ENCODE measurements at places on chromosomes 13 and 19.

DNA sequence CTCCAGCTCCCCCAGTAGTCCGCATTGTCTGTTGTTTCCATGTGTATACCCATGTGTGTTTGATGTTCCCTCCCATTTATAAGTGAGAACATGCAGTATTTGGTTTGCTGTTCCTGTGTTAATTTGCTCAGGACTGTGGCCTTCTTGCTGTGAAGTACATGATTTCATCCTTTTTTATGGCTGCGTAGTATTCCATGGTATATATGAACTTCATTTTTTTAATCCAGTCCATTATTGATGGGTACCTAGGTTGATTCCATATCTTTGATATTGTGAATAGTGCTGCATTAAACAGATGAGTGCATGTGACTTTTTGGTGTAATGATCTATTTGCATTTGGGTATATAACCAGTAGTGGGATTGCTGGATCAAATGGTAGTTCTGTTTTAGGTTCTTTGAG, 175.2 kb downstream of the PDS5B start:
- no peak for DNase-seq

- no peak for DNase-seq
Observed at GRCh38 chr13:76764429-76764828, 121.8 kb downstream of the KCTD12 start.

DNA sequence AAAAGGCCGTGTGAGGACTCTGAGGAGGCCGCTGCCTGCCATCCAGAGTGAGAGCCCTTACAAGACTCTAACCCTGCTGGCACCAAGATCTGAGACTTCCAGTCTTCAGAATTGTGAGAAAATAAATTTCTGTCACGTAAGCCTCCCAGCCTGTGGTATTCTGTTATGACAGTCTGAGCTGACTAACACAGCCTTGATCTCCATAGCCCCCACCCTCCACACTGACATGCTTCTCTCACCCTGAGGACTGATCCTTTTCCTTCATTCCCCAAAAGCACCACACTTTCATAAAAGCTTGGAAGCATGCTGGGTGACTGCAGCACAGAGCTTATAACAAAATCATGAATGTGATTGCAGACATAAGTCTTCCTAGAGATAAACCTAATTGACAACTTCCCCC, 1059.8 kb downstream of the UQCRFS1 start:
- no peak for DNase-seq

- DNase-seq = no peak
Observed at GRCh38 chr19:39401549-39402345, 4.9 kb upstream of the ZFP36 start.

DNA sequence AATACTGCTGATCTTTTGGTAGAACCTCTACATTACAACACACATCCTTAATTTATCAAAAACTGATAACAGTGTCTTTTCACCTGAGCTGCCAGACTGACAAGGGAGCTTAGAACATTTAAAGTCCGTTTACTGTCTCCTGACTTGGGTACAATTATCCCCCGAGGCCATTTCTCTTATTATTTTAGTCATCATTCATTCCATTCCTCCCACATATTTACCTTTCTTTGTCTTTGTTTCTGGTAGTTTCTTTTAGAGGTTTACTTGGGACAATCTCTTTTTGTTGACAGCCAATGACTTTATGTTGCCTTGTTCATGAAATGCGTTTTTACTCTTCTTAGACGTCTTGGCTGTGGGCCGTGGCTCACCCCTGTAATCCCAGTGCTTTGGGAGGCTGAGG, 186.9 kb downstream of the PCCA start:
- no peak for DNase-seq

Data from AG09319 (cell line).